Left lung (tissue), 14 donors: ENCODE measurements at places on chromosomes 7 and 10. TPM values are rescaled to one million over a fixed set of nuclear protein-coding genes. Genes with fewer than 3 reads are reported as not detected.
A peak's percentile ranks its signal among the peaks of the same experiment; 100 is the strongest.

DNA sequence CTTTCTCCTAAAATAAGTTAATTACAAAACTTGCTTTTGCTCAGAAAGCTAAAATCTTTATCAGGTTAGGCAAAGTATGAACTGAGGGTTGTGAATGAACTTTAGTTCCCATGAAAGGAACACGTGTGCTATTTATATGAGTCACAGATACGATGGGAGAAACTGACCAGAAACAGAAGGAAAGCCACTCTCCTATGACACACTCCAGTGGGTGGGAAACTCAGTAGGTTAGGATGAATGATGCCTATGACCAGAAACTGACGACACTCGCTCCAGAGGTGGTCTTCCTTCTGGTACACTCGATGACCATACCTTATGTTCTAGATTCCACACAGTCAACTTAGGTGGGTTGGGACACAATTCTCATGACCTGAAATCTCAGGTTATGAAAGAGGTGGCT, 215.7 kb upstream of the INHBA start:
- no peak for DNase-seq

- DNase-seq = no peak
These were observed 13.6 kb downstream of the NSMCE4A start for GRCh38 chr10:121961456-121961855.

DNA sequence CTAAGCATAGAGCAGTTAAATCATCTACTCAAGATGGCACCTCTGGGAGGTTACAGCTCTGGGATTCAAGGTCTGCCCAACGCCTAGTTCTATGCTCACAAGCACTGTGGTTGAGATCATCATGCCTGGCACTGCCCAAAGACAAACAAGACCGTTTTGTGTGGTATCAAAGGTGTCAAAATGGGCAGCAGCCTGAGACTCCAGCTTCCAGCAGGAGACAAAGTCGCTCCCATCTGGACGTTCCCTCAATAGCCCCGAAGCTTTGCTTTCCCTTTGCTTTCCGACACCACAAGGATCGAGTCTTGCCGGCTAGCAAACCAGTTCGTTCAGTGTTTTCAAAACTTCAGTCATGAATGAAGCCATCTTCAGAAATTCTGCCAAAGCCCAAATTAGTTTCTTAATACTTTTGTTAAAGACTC, 5.1 kb downstream of the HABP2 start:
- DNase-seq = peak; percentile 12

DNA sequence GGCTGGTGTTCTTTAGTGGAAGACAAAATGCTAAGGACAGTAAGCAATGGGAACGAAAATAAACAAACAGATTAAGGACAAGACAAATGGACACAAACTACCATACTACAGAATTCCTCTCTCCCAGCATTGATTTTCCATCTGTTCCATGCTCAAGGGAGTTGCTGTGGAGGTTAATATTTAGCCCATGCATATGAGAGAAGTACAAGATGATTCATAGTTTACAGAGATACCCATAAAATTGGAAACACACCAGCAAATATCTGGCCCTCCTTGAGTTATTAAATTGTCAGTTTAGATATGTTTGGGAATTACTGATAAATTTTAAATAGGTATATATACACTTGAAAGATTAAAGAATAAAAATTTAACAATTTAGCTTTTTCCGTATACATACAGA, 69.8 kb downstream of the GLI3 start:
- no peak for DNase-seq

- DNase-seq = no peak
These were observed 4.4 kb upstream of the ASIC3 start for GRCh38 chr7:151043959-151044358.

DNA sequence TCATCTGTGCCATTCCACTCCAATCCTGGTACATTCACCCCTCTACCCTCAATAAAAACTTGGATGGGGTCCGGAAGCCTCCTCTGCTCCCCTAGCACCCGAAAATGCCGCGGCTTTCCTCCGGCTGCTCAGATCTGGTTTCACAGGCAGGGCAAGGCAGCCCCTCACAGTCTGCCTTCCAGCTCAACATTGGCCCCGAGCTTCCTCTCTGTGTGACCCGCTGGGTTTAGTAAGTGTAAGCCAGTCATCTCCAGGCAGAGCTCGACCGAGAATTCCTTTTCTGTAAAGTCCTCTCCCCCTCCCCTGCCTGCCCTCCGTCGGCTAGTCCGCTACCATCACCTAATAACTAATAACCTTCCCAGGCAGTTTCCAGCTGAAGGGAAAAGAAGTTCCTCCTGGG, 3.4 kb downstream of the INHBA start:
- DNase-seq = no peak

- DNase-seq = no peak
These were observed 34.7 kb upstream of the GJD4 start for GRCh38 chr10:35570397-35570796.

DNA sequence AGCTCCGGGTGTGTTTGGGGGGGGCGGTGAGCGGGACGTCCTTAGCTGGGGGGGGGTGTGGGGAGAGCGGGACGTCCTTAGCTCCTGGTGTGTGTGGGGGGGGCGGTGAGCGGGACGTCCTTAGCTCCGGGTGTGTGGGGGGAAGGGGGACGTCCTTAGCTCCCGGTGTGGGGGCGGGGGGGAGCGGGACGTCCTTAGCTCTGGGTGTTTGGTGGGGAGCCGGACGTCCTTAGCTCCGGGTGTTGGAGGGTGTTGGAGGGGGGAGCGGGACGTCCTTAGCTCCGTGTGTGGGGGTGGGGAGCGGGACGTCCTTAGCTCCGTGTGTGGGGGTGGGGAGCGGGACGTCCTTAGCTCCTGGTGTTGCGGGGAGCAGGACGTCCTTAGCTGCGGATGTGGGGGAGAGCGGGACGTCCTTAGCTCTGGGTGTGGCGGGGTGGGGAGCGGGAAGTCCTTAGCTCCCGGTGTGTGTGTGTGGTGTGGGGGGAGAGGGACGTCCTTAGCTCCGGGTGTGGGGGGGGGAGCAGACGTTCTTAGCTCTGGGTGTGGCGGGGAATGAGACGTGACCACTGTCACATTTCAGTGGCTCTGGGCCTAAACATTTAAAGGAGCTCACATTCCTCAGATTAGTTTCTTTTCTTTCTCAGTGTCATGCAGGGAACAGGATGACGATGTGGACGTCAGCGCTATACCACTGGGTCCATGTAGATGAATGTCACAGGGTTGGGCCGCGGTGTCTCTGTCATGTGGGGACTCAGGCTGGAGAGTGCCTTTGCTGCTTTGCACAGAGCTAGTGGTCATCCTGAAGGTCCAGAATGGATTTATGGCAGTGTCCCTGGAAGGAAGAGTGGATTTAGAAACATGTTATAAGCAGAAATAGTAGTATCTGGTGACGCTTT, 7.5 kb downstream of the DYNC2I1 start:
- peak; percentile 80 for DNase-seq

DNA sequence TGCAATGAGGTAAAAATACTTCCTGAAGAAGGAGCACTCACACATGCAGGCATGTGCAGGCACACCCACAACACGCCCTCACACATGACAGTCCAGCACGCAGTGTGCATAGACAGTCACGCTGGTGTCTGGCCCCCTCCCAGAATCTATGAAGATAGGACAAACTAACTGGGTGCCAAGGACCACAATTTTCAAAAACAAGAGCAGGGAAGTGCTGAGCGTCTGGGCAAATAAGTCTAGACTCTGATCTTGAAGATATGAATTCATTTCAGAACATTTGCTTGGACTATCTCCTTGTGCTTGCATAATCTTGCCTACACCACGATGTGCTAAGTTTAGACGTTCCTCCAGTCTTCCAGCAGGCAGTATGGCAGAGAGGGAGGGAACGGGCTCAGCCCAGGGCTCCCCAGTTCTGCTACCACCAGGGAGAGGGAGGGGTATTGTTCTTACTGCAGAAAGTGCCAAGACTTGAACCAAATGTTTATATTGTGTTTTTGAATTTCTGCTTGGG, 276.5 kb upstream of the KLF6 start:
- no peak for DNase-seq

DNA sequence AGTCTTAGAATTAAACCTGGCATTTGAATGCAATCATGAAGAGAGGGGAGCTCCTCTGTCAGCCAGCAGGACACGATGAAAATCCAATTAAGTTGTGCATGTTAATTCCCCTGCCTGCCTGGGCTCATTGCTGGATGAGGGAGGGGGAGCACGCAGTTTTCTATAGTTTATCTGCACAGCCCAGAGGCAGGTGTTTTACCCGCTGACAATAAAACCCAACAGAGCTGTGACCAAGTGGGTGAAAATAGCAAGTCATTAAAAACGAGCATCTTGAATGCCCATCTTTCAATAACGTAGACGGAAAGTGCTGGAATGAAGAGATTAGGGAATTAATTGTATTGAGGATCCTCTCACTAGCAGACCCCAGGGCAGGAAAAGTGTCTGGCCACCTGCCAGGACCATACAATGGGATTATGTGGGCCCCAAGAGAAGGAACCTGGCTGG, 100.1 kb upstream of the FAM20C start:
- no peak for DNase-seq

Gene KAZALD1
- 7.1 TPM for total RNA-seq

Gene CDHR3
- 2.8 TPM for total RNA-seq

Gene CYP26A1
- total RNA-seq = not detected

Gene GPR22
- not detected for total RNA-seq

Gene CLDN3
- 23.8 TPM for total RNA-seq

Gene KCNIP2
- total RNA-seq = 2.3 TPM

Gene PLEKHS1
- 4.7 TPM for total RNA-seq
